Fibroblast of lung (primary cell): ENCODE measurements at places on chromosomes 2 and 18. TPM values are rescaled to one million over a fixed set of nuclear protein-coding genes. Genes with fewer than 3 reads are reported as not detected.

- no peaks in the 10 kb centered on the region for H3K4me1 ChIP-seq
- H3K27me3 ChIP-seq, result peaks cover 3% of the 10 kb centered on the region
- DNase-seq, result no peak
- no peaks in the 10 kb centered on the region for H3K36me3 ChIP-seq
Measured at GRCh38 chr2:29065068-29065811, 9.1 kb downstream of the PCARE start.

DNA sequence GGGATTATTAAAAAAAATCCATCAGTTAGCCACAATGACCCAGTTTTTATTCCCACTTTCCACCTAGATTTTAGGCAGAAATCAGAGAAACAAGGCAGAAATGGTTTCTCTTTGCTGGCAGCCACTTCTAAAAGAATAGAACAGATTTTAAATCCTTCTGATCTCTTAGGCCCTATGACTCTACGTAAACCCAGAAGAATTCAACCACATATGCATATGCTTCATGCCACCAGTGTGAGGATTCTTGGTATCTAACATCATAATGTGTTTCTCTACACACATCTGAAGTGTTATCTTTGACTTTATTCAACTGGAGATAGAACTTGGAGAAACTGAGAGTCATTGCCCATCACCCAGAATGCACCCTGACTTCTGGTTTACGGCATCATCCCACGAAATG lies 128.7 kb upstream of the TANK start:
- no peak overlapping the region for H3K4me3 ChIP-seq
- H3K27ac ChIP-seq, result peak overlapping the region; percentile 86
- DNase-seq, result peak; percentile 50
- H3K4me1 ChIP-seq, result peaks cover 13% of the 10 kb centered on the region
- H3K36me3 ChIP-seq, result no peaks in the 10 kb centered on the region
- no peaks in the 10 kb centered on the region for H3K27me3 ChIP-seq

DNA sequence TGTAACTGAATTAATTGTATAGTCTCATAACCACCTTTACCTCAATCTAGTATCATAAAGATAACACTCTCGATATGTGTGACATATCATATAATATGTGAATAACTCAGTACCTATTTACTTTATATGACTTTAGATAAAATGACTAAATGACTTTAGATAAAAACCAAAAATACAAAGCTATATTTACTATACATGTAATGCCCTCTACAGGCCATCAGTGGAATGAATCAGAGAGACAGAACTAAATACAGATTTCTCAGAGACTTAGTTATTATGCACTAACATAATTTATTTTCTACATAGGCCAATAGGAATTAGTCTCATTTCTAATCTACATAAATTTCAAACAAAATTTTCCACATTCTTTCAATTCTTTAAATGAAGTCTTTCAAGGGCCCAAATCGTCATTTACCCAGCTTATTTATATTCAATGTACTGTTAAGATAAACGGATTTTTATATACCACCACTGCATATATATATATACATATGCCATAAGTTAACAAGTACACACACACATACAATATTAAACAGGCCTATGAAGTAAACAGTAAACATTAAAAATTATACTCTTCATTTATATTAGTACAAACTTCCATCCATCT lies 219.9 kb downstream of the EXOC6B start:
- no peaks in the 10 kb centered on the region for H3K4me1 ChIP-seq
- no peak overlapping the region for H3K4me3 ChIP-seq
- no peaks in the 10 kb centered on the region for H3K27me3 ChIP-seq
- DNase-seq, result peak; percentile 47

- H3K4me1 ChIP-seq, result peaks cover 12% of the 10 kb centered on the region
- DNase-seq, result no peak
- H3K27me3 ChIP-seq, result no peaks in the 10 kb centered on the region
Measured at GRCh38 chr18:63868546-63868945, 19.0 kb upstream of the SERPINB2 start.

The RAB31 gene
- polyA plus RNA-seq, result 27.4 and 47.1 TPM in 2 replicates

The KIAA2012 gene
- polyA plus RNA-seq, result 0.01 and 0.09 TPM in 2 replicates
